ENCODE measurements at places on chromosomes 16 and 17.
A peak's percentile ranks its signal among the peaks of the same experiment; 100 is the strongest.

DNA sequence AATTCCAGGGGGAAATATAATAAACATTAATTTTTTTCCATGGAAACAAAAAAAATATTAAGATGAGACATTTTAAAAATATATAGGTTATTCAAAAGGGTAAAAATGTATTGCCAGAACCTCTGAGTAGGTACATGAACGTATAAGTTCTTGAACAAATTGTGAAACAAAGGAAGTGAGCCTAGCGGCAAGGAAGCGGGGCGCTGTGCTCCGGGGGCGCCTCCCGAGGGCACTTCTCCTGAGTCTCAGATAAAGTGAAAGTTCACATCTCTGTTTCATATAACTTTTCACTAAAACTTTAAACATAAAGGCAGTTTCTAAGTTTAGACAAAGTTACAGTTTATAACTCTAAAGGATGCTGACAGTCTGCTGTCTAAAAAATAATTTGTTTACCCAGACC lies 52.3 kb downstream of the TNRC6C start:
- DNase-seq, result no peak

DNA sequence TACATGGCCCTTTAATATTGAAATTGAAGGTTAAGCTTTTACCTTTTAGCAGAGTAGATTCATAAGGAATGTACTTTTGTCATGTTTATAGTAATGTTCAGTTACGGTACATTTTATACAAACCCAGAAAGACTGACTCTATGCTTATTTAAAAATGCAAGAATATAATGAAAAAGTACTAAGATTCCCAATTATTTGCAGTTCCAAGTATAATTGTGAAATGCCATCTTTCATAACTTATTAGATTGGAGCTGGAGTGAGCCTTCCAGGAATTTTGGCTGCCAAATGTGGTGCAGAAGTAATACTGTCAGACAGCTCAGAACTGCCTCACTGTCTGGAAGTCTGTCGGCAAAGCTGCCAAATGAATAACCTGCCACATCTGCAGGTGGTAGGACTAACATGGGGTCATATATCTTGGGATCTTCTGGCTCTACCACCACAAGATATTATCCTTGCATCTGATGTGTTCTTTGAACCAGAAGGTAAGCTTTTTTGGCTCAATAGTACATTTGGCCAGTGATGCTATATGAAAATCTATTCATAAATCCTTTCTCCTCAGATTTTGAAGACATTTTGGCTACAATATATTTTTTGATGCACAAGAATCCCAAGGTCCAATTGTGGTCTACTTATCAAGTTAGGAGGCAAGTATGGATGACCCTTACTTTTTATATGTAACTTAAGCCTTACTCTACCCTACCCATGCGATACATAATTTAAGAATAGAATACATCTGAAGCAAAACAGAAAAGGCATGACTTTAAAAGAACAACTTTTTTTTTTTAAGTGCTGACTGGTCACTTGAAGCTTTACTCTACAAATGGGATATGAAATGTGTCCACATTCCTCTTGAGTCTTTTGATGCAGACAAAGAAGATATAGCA lies 4.2 kb downstream of the SRSF2 start:
- no peak for DNase-seq

DNA sequence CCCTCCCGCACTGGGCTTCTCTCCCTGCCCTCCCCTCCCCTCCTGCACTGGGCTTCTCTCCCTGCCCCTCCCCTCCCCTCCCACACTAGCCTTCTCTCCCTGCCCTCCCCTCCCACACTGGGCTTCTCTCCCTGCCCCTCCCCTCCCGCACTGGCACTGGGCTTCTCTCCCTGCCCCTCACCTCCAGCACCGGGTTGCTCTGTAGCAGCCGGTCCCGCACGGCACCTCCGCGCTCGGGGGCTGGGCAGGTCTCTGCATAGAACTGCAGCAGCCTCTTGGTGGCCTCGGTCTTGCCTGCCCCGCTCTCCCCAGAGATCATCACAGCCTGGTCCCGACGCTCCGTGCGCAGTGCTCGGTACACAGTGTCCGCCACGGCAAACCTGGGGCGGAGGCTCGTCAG lies 9.8 kb downstream of the MYO1C start:
- DNase-seq, result no peak

GRCh38 chr16:75377729-75378386 lies 55.4 kb downstream of the CFDP1 start:
- peak; percentile 96 for DNase-seq

GRCh38 chr17:40553694-40554534 lies 11.4 kb downstream of the CCR7 start:
- peak; percentile 48 for DNase-seq

- no peak for DNase-seq
Observed at GRCh38 chr17:10628756-10629155, 28.4 kb downstream of the MYH3 start.

- no peak for DNase-seq
Observed at GRCh38 chr16:4182581-4183236, 59.2 kb downstream of the SRL start.

- DNase-seq, result no peak
Observed at GRCh38 chr17:193841-194806, 12.7 kb upstream of the DOC2B start.

- DNase-seq, result no peak
Observed at GRCh38 chr17:58376472-58377000, 24.5 kb upstream of the SUPT4H1 start.

DNA sequence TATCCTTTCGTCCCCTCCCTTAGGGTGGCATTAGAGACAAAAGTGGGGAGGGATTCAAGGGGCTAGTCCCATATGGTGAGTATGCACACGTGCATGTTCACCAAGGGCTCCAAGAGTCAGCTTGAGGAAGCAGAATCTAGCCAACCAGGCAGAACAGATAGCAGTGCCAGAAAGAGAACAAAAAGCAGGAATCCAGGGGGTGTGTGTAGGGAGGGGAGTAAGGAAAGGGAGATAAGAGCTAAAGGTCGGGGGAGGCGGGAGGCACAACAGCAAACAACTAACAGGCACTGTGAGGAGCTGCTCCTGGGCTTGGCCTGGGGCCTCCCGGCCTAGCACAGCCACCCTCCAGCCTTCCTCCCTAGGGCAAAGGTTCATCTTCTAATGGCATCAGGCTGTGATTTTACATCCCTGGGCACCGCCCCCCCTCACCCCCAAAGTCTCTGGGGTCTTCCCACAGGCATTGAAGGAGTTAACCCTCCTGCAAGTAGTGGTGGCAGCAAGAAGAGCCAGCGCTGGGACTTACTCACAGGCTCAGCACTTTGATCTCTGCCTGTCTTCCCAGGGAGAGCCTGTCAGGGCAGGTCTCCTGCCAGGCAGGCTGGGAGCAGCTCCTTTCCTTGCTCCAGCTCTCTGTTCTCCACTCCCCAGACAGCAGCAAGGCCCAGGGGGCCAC lies 12.4 kb upstream of the SUPT4H1 start:
- DNase-seq, result no peak

DNA sequence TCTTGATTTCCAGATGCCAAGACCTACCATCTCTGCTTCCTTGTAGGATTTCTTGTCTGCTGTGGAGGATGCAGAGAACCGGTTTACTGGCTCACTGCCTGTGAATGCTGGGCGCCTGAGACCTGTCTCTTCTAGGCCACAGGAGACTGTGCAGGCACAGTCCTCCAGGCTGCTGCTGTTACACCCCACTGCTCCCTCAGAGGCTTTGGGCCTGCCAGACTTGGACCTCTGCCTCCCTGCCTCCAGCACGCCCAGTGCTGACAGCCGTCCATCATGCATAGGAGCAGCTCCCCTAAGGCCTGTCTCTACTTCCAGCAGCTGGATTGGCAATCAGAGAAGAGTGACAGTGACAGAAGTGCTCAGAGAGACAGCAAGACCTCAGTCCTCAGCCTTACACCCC lies 6.1 kb downstream of the HROB start:
- no peak for DNase-seq

- DNase-seq, result no peak
Observed at GRCh38 chr17:64470625-64471024, 21.7 kb downstream of the MILR1 start.

DNA sequence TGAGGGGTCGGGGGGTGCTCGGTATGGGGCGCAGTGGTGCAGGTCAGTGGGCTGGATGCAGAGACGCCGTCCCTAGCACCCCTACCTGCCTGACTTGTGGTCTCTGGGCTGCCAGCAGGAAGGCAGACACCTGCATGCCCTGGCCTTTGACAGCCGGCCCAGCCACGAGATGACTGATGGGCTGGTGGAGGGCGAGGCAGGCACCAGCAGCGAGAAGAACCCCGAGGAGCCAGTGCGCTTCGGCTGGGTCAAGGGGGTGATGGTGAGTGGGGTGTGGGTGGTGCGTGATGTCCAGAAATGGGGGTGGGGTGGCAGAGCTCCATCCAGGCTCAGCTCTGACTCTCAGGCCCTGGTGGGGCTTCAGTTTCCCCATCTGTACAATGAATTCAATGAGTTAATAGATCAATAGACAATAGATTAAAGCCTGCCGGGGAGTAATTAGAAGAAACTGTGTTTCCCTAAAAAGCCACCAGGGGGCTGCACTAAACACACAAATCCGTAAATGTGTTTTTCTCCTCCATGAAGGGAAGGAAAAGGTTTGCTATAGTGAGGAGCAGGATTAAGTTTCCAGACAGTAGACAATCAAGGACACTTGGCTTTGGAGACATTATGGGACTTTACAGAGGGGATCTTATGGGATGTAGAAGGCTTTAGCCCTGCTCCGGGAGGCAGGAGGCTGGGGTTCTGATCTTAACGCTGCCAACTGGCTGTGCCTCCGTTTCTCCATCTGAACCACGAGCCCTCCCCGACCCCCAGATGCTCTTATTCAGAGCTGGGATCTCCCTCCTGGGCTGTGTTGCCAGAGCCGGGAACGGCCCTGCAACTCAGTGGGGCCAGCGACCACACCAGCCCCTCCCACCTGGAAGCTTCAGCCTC lies 2.2 kb downstream of the SLC12A3 start:
- DNase-seq, result peak; percentile 34

GRCh38 chr16:55393991-55394390 lies 70.0 kb downstream of the IRX6 start:
- DNase-seq, result no peak

GRCh38 chr16:67982011-67982696 lies 1.9 kb upstream of the DPEP3 start:
- DNase-seq, result no peak

- DNase-seq, result no peak
Observed at GRCh38 chr16:56199164-56199563, 7.9 kb downstream of the GNAO1 start.

DNA sequence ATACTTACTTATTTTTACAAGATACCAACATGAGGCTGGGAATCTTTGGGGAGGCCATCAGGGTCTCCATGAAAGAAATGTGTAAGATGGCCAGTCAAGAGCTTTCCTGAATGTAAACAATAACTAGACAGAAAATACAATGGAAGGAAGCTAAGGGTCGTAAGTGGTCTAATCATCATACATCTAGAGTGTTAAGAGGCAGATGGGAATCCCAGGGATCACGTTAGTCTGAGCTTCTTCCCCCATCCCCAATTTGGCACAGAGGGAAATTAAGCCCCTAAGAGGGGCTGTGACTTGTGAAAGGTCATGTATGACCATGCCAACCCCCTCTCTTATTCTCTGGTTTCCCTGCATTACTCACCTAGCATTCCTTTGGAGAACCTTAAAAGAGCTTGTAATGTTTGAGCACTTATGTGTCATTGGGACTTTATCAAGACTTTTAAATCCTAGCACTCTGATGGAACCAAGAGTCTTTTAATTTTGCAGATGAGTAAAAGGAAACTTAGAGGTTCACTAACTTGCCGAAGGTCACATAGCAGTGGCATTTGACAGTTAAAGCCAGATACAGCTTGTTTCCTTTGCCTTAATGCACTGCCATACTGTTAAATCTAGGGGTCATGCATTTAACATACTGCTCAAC lies 46.1 kb downstream of the DCUN1D3 start:
- DNase-seq, result no peak

GRCh38 chr17:49381033-49381432 lies 19.0 kb upstream of the ZNF652 start:
- no peak for DNase-seq

- DNase-seq, result no peak
Observed at GRCh38 chr17:78130437-78131101, at the start of gene TMC8. Gene TMC8 (plus strand): TSS chr17:78130771. CDS start chr17:78131589, 818 bp downstream.

DNA sequence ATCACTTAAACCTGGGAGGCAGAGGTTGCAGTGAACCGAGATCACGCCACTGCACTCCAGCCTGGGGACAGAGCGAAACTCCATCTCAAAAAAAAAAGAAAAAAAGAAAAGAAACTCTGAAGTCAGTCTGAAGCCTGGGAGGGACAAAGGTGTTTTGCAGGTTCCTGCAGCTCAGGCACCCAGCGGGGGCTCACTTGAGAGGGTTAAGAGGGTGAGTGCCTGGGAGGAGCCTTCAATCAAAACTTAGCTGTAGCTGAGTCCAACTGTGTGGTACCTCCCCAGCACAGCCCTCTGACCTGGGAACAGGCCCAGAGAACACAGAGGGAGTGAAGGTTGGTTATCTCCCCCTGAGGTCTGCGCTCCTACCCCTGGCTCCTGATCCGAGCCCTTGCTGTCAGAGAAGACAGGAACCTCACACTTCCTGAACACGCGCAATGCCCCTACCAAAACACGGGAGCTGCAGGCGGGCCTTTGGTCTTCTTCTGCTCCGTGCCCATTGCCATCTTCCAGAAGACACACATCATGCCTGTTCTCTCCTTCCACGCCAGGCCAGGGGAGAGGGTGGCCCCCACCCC lies 20.4 kb upstream of the ZC3H18 start:
- DNase-seq, result no peak

DNA sequence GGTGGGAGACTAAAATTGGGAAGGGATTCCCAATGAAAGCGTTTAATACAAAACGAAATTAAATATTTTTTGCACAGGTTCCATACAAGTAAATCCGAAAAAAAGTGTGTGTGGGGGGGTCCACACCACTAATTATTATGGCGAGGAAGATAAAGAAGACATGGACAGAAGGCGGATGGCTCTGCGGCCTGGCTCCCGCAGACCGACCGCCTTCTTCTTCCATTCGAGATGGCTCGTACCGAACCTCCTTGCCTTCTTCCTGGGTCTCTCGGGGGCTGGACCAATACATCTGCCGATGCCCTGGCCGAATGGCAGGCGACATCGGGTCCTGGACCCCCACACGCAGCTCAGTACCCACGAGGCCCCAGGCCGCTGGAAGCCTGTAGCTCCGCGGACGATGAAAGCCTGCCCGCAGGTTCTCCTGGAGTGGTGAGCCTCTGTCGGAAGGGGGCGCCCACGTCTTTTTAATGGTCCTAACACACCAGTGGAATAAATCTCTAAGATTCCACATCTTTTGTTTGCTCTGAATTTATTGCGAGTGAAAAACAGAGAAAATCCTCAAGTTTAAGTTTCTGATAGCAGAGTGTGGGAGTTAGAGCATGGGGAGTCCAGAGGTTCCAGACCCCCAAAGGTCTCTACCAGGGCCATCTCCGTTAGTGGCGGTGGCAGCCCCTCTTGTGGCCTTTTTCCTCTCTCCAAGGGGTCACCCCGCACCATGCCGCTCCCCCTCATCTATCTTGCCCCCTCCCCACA lies 1.4 kb downstream of the PRAC2 start:
- peak; percentile 30 for DNase-seq
